ENCODE measurements at places on chromosomes 1 and 21.

DNA sequence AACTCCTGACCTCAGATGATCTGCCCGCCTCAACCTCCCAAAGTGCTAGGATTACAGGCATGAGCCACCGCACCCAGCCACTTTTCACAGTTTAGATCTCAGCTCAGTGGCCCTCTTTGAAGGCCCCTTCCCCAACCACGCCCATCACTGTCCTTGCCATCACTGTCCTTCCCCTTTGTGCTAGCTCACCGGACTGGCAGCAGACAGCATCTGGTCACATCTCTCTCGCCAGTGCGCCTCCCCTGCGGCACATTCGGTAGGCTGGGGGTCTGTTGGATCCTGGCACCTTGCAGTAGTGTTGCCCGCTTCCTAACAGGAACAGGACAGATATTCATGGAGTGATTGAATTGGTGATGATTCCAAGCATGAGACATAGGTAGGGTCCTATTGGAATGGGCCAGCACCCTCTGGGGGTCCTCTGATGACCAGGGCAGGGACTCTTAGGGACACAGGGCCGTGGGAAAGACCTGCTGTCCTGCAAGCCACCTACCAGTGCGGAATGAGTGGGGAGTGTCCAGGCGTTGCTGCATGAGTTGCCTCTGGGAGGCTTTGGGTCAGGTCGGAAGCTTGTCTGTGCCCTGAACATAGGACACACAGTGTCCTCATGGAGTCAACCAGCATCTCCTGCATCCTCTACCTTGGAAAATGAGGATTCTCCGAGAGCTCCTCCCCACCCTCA lies 178.8 kb upstream of the VAMP3 start:
- DNase-seq = no peak

DNA sequence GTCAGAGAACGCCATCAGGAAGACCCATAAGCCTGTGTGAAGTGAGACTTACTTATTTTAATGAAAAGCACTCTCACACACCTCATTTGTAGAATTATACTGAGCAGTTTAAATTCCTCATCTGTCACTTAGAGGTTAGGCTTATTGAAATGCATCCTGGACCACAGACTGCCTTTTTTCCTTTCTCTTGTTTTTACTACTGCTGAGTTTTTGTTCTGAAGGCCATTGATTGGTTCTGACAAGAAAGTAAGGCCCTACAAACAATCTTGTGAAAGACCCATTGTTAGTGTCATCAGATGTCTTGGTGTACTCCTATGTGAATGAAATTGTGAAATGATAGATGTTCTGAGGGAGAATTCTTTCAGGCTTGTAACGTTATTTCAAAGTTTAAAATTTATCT lies 1343.3 kb upstream of the ADGRL2 start:
- no peak for DNase-seq

DNA sequence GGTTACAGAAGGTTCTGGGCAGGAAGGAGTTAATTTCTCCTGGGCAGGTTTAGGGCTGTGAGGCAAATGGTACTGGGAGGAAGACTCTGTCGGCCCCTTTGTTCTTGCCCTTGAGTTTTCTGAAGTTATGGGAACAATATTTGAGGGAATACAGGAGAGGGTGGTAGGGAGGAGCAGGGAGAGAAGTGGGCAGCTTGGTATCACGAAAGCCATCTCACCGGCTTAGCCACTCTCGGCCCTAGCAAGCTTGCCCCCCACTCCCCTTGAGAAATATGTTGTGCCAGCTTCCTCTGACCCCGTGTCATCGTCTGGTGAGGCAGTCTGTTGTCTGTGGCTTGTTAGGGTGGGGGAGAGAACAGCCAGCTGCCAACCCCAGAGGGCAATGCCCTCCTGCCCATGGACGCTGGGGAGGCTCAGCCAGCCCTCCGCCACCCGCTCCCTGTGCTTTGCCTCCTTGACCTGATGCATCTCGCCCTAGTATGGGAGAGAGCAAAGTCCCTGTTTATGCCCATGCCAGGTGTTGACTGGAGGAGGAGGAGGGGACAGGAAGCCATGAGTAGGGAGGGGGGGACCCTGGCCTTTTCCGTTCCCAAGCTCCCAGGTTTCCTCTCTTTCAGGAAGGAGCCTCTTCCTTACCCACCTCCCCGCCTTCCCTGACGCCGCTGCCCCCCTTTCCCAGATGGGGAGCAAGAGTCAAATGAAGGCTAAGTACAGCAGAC lies 1.2 kb downstream of the EFNA1 start:
- no peak for DNase-seq

GRCh38 chr21:18716578-18717138 lies 313.1 kb upstream of the TMPRSS15 start:
- DNase-seq = no peak
